ENCODE measurements at places on chromosomes 3 and 15.

GRCh38 chr3:193403307-193403706 lies 24.8 kb upstream of the ATP13A5 start:
- DNase-seq, result no peak

GRCh38 chr15:56894601-56895000 lies 23.8 kb upstream of the TCF12 start:
- no peak for DNase-seq

DNA sequence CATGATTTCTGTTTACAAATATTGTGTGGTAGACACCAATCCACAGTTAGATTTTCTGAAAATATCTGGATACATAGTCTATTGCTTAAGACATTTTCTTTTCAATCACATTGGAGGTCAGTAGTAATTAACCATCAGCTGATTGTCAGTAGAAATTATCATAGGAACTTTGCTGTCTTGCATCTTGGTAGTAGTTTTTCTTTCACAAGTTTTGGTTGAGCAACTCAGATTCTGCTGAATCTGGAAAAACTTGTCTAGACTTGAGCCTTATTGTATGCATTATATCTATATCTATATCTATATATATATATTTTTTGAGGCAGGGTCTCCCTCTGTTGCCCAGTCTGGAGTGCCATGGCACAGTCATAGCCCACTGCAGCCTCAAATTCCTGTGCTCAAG lies 4.0 kb downstream of the RAB11A start:
- no peak for DNase-seq

DNA sequence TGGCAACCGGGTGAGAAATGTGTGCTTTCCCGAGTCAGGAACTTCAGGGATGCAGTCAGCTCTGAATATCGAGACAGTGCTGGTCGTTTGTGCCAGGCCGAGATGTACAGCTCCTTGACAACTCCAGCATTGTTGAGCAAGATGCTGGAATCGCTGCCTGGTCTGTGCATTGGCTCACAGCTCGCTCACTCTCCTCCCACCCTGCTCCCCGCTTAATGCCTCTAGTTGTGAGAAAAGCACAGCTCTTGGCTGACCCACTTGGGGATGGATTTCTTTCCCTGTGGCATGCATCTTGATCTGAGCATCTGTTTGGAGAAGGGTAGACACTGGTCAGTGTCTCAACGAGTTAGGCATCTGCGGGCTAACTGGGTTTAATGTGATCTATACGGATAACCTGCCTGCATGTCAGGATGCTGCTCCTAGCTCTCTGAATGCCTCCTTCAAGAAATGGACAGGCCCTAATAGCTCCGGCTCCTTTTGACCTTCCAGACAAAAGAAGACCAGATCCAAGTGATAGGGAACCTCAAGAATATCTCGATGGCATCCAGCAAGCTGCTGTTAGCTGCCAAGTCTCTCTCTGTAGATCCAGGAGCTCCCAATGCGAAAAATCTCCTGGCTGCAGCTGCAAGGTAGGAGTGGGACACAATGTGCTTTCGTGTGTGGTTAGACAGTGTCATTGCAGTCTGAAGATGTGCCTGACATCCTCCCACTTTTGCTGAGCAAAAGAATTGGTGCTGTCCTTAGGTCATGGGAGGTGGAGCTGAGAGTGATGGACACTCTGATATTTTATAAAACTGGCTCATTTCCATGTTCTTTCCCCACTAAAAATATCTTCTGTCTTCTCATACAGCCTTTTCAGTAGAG lies 302.2 kb upstream of the TPM1 start:
- no peak for DNase-seq

DNA sequence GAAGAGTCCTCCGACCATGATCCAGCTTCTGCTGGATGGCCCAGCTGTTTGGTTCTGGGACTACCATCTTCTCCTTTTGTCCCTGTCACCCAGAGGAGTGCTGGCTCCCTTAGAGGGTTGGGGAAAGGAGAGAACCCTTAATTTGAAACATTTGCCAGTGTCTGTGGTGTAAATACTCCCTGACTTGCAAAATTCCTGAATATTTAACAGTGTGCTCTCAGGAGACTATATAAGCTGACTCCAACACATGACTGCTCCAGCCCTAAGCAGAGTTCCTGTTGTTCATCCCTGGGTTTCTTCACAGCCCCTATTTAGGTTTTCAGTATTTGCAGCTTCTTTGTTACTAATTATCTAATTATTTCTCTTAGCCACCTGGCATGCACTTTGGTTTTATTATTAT lies 133.1 kb downstream of the CPNE4 start:
- DNase-seq, result no peak

DNA sequence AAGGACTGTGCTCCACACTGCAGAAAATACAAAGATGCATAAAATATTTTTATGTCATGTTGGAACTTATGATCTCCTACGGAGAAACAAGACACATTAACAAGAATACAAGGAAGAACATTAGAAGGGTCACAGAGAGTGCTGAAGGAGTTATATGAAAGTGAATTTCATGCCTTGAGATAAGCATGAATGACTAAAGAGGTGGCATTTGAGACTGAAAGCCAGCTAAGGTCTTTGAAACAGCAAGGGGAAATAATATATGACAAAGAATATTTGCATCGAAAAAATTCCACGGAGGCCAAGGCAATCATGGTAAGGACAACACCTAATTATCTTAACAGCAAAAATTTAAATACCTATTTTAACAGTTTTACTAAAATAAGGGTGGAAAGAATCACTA lies 12.5 kb downstream of the GSK3B start:
- DNase-seq, result no peak

GRCh38 chr15:90838544-90838943 lies 29.8 kb upstream of the FURIN start:
- peak; percentile 68 for DNase-seq

Data from activated naive CD4-positive, alpha-beta T cell treated with anti-CD3 and anti-CD28 coated beads, Interleukin-2, amount 50 U/mL, for 72 hours (primary cell).